Peyer's patch (tissue), 4 donors: ENCODE measurements at places on chromosomes 1 and 21.

DNA sequence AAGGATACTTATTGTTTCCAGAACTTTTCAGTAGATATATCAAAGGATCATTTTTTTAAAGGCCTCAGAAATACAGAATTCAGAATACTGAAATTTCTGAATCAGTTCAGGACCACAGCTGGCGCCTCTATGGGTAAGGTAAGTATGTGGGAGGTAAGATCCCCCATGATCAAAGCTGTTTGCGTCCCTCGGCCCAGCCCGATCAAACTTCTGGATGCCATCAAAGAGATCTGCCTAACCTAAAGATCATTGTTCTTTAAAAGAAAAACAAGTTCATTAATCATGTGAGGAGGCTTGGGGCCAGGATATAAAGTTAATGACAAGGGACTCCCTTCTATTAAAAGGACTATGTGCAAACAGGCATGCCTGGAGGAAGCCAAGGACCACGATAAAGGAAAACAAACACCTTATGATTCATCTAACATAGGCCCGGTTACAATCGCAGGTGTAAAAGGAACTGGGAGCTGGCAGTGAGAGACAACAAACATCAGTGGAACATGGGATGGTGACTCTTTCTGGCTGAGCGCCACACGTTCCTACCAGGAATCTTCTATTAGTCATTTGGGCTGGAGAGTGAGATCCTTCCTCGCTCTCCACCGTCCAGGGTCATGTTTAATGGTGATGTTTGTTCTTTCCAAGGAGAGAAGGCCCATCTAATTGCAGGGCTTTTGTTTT lies 2.8 kb upstream of the BACE2 start:
- H3K36me3 ChIP-seq: no peaks in the 10 kb centered on the region
- H3K27me3 ChIP-seq: no peaks in the 10 kb centered on the region
- peak overlapping the region; percentile 23 for H3K27ac ChIP-seq
- no peaks in the 10 kb centered on the region for H3K4me1 ChIP-seq

DNA sequence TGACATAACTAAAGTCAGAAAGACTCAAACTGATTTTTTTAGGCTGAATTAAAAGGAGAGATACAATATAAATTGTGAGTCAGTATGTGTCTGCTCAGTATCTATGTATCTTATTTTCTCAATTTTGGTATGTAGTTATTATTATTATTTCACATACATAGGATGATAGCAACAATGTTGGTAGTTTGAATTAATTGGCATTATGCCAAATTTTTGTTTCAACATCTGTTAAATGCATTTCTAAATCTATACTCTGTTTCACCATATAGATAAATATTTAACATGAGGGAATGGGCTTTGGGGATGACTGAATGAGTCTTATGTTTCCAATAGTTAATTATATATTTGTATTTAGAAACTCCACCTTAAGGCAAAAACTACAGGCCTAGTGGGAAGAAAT lies 12.6 kb upstream of the HMCN1 start:
- no peak for DNase-seq
- H3K27ac ChIP-seq: no peak overlapping the region
- H3K36me3 ChIP-seq: no peaks in the 10 kb centered on the region
- no peaks in the 10 kb centered on the region for H3K4me1 ChIP-seq

GRCh38 chr21:41520560-41521442 lies 12.8 kb upstream of the TMPRSS2 start:
- H3K36me3 ChIP-seq: no peaks in the 10 kb centered on the region
- no peak overlapping the region for H3K4me3 ChIP-seq
- no peak for DNase-seq
- peak overlapping the region; percentile 31 for H3K27ac ChIP-seq
- H3K27me3 ChIP-seq: no peaks in the 10 kb centered on the region

DNA sequence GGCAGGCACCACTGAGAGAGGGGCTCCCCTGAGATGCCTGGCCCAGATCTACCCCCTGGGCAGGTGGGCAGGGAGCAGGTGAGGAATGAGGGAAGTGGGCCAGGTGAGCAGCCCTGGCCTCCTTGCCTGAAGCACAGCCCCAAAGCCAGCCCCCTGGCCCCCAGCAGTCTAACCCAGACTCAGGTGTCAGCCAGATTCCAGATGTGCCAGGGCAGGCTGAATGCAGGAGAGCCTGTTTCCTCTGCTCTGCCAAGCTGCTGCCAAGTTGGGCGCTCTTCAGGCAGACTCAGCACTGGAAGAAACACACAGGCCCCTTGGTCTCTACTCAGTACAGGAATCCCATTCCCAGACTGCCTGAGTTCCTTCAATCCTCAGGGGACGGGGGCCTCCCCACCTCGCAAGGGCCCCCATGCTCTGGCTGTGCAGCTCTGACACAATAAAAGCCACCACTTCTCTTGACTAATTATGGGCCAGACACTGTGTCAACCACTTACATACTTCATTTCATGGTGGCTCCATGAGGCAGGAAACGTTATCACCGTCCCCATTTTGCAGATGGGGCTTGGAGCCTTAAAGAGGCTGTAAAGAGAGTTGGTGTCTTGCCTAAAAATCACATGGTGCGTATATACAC lies 20.4 kb downstream of the ARHGEF19 start:
- H3K36me3 ChIP-seq: no peaks in the 10 kb centered on the region
- H3K4me1 ChIP-seq: peaks cover 6% of the 10 kb centered on the region
- H3K27ac ChIP-seq: no peak overlapping the region
- no peak for DNase-seq
- H3K27me3 ChIP-seq: no peaks in the 10 kb centered on the region
- no peak overlapping the region for H3K4me3 ChIP-seq

DNA sequence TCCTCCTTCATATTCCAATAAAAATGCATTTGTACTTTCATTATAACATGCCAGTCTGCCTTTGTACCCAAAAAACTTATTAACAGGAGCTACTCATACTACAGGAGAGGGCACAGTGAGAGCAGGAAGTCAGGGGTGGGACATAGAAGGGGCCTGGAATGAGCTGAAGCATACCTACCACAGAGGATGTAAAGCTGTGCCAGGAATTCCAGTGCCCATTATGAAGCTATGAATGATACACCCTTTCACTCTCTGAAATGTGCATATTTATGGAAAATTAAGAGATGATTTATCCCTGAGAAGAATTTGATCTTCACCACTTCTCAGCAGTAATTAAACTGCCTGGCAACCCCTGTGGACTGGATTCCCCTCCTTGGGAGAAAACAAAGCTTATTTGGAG lies 65.8 kb downstream of the ATP5PO start:
- H3K36me3 ChIP-seq: no peaks in the 10 kb centered on the region
- H3K4me3 ChIP-seq: no peak overlapping the region
- no peaks in the 10 kb centered on the region for H3K4me1 ChIP-seq
- H3K27ac ChIP-seq: no peak overlapping the region
- DNase-seq: no peak

GRCh38 chr1:226786550-226786949 lies 47.5 kb upstream of the ITPKB start:
- H3K36me3 ChIP-seq: no peaks in the 10 kb centered on the region
- H3K4me3 ChIP-seq: no peak overlapping the region
- H3K27ac ChIP-seq: no peak overlapping the region
- no peaks in the 10 kb centered on the region for H3K4me1 ChIP-seq

DNA sequence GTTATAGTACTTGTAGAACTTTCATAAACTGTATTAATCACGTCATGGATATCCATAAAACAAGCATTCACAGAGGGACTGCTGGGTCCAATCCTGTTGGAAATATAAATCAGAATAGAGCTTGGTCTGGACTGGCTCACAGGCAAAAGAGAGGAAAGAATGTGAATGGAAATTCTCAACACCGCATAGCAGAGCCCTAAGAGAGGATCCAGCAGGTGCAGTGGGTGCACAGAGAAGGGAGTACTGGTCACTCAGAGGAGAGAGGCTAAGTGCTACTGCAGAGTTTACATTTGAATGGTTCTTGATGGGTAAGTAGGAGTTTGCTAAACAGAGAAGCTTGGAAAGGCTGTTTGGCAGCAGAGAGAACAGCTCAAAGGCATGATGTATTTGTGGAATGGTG lies 231.7 kb downstream of the PAPPA2 start:
- no peak overlapping the region for H3K4me3 ChIP-seq
- no peak for DNase-seq
- H3K27me3 ChIP-seq: no peaks in the 10 kb centered on the region
- no peaks in the 10 kb centered on the region for H3K4me1 ChIP-seq
- H3K27ac ChIP-seq: no peak overlapping the region

GRCh38 chr1:233102341-233102740 lies 151.9 kb downstream of the NTPCR start:
- no peak overlapping the region for H3K27ac ChIP-seq
- DNase-seq: no peak
- H3K27me3 ChIP-seq: no peaks in the 10 kb centered on the region
- H3K36me3 ChIP-seq: no peaks in the 10 kb centered on the region

DNA sequence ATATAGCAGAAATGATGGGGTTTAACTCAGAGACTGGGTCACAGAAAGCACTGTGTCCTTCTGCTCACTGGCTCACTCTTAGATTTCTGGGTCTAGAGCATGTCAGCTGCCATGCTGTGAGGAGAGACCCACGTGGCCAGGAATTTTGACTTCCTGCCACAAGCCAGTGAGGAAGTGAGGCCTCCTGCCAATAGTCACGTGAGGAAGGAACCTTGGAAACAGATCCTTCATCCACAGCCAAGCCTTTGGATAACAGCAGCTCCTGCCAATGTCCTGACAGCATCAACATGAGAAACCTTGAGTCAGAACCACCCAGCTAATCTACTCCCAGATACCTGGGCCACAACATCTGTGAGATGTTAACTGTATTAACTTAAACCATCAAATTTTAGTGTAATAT lies 114.5 kb upstream of the PLPPR5 start:
- no peak overlapping the region for H3K4me3 ChIP-seq
- no peak for DNase-seq
- no peak overlapping the region for H3K27ac ChIP-seq
- no peaks in the 10 kb centered on the region for H3K27me3 ChIP-seq

DNA sequence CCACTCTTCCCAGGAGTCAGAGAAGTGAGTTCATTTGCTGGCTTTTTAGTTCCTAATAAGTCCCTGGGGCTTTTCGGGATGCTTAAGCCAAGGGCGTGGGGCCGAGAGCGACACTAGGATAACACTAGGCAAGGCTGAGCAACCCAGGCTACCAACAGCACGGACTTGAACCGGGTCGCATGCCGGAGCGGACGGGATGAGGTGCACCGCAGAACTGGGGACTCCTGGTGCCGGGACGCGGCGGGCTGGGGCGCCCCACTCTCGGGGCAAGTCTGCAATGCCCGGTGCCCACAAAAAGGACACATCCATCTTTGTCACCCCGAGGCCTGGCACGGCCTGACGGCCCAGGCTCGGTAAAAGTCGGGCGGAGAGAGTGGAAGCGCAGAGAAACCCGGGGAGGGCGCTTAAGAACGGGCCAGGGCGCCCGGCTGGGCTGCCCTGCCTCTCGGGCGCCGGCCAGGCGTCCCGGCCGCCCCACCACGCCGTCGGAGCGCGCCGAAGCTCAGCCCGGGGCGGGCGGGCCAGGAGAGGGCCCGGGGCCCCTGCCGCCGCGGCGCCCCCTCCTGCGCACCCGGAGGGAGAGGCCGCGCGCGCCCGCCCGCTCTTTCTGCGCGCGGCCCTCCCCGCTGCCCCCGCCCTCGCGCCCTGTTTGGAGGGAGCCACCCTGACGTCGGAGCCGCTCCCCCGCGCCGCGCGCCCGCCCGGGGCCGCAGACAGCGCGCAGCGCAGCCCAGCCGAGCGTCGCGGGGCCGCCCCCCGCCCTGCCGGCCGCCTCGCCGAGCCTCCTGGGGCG lies at the start of gene NBL1:
Gene NBL1, plus strand, starts transcription at position 710 of the 793 bp plus-strand sequence. CDS start 10,720 bp downstream, outside the sequence.
- no peaks in the 10 kb centered on the region for H3K4me1 ChIP-seq
- H3K27me3 ChIP-seq: no peaks in the 10 kb centered on the region
- no peaks in the 10 kb centered on the region for H3K36me3 ChIP-seq
- DNase-seq: peak; percentile 90

- no peak overlapping the region for H3K4me3 ChIP-seq
- no peaks in the 10 kb centered on the region for H3K4me1 ChIP-seq
- H3K27ac ChIP-seq: no peak overlapping the region
- peaks cover 93% of the 10 kb centered on the region for H3K36me3 ChIP-seq
- H3K27me3 ChIP-seq: no peaks in the 10 kb centered on the region
- peak; percentile 79 for DNase-seq
Measured at GRCh38 chr1:21852282-21853130, 40.4 kb downstream of the LDLRAD2 start.

DNA sequence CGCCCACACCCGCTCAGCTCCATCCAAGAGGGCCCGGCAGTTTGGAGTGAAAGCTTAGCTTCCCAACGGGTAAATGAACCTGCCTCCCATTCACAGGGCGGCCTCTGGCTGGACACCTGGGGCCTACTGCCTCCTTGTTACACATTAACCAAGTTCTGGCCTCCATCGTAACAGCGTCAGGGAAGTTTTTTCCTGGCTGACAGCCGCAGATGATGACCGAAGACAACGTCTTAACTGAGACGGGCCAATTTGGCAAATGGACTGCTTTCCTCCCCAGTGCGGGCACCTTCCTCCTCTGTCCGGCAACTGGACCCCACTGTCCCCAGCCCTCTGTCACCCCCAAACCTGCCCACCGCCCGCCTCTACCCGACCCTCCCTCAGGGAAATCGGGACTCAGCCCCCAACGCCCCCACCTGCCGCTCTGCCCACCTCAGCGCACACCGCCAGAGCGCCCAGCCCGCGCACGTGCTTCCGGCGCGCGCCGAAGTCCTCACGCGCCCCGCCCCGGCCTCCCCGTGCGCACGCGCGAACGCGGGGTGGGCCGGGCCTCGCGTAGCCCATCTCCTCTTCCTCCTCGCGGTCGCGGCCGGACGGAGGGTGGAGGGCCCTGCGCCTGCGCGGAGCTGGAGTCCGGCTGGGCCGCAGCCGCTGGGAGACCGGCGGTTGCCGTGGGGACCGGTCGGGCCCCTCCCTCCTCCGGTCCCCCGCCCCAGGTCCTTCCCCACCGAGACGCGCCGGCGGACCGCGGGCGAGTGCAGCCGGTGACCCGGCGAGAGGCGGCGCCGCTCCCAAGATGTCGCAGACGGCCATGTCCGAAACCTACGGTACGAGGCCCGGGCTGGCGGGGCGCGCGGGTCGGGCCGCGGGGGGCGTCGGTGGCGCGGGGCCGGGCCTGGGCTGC lies at the start of gene RAB4A:
Gene RAB4A, plus strand, starts transcription at position 565 of the 901 bp plus-strand sequence. Its CDS starts 229 bp downstream, at position 794.
- H3K4me3 ChIP-seq: peak within 1 kb of the TSS; percentile 95
- H3K36me3 ChIP-seq: no peaks in the 10 kb centered on the region
- DNase-seq: peak; percentile 93
- H3K27me3 ChIP-seq: no peaks in the 10 kb centered on the region
- peaks cover 12% of the 10 kb centered on the region for H3K4me1 ChIP-seq

DNA sequence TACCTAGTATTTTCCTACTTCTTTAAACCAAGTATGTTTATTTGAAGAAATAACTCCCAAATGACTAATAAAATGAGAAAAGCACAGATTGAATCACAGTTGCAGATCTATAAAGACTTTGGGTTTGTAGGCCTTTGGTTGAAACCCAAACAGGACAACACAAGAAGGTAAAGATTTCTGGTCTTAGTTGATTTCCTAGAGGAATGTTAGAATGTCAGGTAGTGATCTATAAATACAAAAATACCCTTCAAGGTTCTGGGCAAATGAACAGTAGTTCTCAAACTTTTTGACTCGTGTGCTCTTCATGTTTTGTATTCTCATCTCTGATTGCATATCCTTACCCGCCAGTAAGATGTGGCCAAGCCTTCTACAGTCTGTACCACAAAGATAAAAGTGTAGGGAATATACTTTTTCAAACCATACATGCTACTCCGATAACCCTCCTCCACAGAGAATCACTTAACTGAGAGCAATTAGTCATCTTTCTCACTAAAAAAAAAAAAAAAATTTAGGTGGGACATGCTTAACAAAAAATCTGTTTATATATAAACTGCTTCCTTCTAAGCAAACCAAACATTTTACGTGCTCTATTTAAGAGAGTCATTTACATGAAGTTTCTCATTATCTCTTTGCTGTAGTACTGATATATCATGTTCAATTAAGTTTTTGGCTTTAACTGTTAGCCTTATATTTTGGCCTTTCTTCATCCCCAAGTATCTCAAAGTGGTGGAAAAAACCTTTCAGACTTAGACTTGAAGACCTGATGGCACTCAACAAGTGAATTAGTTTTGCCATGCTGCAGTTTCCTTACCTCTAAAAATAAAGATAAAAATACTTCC lies 36.0 kb downstream of the CNIH4 start:
- H3K27me3 ChIP-seq: no peaks in the 10 kb centered on the region
- DNase-seq: no peak
- H3K27ac ChIP-seq: no peak overlapping the region
- H3K4me1 ChIP-seq: no peaks in the 10 kb centered on the region
